Stimulated activated CD8-positive, alpha-beta memory T cell treated with anti-CD3 and anti-CD28 coated beads, Interleukin-2, amount 100 ng/mL, for 1 hour (primary cell): ENCODE measurements at places on chromosomes 13 and 19.

- no peak for DNase-seq
These were observed 7.8 kb downstream of the EBPL start for GRCh38 chr13:49683489-49683888.

DNA sequence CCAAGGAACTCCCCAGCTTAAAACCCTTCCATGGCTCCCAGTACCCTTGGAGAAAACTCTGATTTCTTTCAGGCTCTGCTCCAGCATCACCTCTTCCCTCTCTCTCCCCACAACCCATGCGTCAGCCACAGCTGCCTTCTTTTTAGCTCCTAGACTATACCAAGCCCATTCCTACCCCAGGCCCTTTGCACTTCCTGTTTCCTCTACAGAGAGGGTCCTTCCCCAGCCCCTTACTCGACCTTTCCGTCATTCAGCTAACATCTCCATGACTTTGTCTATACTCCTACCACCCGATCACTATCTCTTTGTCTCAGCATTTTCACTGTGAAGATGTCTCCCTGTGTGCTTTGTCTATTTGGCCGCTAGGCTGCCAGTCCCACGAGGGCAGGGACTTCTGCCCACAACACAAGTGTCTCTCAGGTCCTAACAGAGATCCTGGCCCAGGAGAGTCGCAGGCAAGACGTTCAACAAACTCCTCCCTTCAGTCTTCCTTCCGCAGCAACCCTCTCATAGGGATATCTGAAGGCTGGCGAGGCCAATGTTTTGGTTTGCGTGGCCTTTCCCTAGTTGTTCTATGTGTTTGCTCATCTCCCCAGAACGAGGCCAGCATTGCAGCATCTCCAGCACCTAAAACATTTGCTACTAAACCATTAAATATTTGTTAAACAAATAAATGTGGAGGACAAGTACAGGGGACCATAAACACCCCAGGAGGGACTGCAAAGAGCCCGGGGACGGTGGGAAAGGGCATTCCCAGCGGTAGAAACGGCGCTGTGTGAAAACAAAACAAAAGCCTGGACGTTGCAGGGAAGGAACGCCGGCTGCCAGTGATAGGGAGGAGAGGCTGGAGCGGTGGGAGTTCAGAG, 816 bp downstream of the CCNP start:
- no peak for DNase-seq

DNA sequence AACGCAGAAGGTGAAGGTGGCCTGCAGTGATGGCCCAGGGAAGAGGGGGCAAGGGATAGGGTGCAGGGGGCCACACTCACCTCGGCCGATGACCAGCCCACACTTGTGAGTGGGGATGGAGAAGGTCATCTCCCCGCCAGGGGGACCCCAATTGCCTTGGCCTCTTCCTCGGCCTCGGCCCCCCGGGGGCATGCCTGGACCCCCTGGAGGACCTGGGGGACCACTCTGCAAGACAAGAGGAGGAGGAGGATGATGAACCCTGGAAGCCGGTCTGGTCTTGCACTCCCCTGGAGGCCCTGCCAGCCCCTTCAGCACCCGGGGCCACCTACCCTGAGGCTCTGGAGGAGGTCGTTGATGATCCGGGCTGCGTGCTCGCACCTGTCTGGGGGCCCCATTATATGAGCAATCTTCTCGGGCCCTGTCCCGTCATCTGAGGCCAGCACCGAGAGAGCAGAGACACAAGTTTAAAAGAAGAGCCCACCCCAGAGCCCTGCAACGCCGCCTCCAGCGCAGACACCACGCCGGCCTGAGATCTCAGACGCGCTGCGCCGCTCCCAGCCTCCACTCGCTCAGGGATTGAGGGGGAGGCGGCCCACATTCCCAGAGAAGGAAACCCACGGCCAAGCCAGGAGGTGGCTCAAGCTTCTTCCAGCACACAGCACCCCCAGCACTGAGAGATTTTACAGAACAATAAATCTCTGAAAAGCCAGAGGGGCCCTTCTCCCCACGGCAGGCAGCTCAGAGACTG, 7.8 kb downstream of the KHSRP start:
- no peak for DNase-seq

DNA sequence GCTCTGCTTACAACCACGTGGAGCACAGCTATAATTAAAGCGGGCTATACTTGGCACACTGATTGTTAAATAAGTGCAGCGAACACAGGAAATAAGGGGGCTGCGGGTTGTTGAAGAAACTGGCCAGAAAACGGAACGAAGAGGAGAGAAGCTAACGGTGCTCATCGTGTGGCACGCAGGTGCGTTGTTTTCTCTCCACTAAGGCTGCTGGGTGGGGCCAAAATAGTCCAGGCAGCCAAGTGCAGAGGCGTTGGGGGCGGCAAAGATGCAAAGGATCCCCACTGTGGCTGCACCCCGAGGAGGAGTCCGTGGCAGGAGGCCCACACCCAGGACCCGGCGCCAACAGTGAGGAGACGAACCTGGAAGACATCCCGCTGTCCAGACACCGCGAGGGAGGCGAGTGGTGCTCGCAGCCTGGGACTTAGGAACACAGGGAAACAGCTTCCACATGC, 8.1 kb upstream of the ARL11 start:
- DNase-seq: no peak

GRCh38 chr13:39451301-39451700, 151.7 kb downstream of the LHFPL6 start:
- no peak for DNase-seq

DNA sequence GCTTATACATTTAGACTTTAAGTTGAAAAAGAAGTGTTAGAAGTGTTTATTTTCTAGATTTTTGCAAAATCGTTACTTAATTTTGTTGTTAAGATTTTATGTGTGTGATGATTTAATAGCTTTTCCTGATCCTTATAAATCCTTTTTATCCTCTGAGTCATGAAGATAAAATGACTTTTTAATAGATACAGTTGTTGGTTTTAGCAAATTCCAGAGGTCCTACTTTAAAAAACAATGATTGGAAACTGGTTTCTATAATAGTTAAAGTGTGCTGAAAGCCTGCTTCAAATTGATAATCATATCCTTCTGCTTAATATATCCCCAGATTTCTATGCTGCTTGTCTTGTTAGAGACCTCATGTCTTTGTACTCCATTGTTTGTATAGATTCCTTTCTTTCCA, 39.0 kb downstream of the RNASEH2B start:
- no peak for DNase-seq

GRCh38 chr19:34480491-34480890, 1.1 kb upstream of the WTIP start:
- DNase-seq: no peak

DNA sequence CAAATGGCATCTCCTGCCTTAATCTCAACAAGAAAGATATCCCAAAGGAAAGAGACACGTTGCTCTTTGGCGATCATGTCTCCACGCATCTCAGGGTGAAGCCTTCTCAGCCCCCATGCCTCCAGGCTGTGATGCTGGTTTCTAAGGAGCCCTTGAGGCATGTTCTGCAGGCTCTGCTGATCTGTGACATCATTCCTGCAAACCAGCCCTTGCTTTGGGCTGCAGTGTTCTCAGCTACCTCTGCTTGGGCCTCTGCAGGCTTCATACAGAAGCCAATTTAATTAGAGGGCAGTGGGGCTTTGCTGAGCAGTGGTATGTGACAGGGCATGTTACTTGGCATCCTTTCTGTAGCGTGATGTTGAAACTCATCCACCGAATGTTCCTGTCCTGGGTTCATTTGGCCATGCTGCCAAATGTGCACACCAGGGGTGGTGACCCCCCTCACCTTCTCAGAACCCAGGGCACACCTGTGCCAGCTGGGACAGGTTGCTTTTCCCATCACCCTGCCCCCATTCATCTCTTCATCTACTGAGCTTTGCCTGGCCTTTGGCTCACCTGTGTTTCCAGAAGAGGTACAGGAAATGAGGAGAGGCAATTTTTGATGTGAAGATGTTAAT, 230.9 kb downstream of the TEX29 start:
- no peak for DNase-seq

DNA sequence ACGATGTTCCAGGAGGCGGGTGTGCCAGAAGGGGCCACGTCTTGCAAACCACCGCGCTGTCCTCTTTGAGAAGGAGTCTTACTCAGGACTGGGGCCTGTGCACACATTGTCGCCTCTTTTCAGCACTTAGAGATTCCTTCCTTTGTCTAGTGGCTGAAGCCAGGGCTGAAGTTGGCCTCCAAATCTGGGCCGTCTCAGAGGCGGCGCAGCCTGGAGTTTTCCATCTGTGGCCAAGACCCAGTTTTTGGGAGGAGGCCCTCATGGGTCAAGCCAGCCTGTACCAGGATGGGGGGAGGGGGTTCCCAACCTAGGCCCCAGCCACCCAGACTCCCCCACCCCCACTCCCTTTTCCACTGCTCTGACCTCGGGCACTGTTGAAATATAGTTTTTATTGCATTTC, 11.8 kb downstream of the ANO8 start:
- no peak for DNase-seq
